ENCODE measurements at places on chromosomes 7 and 10.

DNA sequence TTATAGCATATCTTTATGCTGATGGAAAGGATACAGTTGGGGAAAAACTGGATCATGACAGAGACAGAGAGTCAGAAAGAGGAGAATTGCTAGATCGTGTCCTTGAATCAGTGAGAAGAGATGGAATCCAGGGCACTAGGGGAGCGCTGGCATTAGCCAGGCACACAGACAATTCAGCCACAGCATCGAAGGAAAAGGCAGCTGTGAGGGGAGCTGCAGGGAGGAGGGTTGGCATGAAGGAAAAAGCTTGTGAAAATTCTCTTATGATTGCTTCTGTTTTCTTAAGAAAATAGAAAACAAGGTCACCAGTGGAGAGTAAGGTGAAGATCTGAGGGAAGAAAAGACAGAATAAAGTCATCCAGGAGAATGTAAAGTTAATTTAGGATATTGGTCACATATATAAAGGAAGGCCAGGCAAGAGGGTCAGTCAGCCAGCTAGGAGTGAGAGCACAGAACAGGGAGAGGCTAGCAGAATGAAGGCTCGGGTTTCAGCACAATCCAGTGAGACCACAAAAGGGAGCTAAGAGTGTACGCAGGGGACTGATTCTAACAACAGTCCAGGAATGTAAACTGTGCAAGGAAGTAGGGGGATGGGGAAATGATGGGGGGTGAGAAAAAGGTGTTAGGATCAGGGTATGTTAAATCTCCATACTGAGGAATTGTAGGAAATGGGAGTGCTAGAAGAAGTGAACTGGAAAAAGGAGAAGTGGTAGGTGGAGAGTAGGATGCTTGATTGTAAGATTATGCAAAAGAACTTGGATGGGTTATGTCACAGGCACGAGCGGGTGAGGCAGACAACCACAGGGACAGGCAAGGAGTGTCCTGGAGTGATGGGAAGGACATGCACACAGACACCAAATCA is 112.0 kb downstream of the RNF32 start:
- DNase-seq, result no peak

GRCh38 chr7:155843426-155844018 is 31.3 kb upstream of the SHH start:
- DNase-seq, result no peak

DNA sequence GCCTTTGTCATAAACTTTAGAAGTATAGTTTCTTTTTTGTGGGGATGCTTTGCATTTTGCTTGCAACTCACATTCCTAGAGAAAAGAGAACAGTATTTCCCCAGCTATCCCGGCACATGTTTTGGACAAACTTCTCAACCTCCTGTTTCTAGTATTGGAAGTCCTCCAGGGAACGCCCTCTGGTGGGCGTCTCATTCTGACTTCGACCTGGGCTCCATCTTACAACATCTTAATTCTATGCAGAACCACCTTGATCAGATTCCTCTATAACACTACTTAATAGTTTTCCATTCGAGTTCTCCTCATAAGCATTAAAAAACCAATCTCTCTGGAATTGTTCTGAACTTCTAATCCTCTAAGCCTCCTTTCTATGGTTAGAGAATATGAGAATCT is 139.5 kb upstream of the FZD8 start:
- no peak for DNase-seq

- no peak for DNase-seq
Measured at GRCh38 chr7:27420702-27421101, 178.1 kb downstream of the EVX1 start.

DNA sequence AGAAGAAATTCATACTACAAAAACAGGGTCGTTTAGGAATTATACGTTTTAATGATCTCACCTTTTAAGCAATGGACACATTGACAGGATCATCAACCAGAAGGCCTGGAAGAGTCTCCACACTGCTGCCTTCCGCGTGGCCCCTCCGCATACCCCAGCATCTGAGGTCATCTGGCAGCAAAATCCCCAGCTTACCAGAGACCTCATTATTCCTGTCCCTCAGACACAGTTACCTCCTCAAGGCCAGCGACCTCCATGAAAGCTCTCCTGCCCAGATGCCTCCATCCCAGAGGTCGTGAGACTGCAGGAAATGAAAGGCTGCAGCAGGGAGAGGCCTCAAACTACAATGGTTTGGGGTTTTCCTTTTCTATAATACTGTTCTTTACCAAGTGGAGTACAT is 14.8 kb upstream of the GSAP start:
- DNase-seq, result no peak

DNA sequence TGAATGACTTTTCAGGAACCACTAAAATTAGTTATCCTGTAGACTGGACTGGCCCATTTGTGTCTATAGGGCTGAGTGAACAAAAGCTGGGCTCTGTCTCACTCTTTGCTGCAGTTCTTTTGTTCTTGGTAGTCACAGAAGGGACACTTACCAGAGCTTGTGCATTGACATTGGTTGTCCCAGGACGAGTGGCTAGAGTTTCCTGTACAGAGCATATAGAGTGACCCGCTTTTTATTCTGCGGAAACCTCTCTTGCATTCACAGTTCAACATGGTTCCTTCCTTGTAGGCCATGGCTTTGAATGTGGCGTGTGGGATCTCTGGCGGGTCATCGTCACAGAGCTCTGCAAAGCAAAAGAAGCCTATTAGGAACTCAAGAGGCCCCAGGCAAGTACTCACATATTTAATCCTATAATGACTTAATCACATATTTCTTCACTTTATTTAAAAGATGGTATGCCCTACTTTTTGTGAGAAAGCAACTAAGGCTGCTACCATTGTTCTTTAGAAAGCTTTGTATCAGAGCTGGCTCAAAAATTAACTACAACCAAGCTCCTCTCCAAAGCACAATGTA is 36.4 kb downstream of the IL2RA start:
- DNase-seq, result no peak

- DNase-seq, result no peak
Measured at GRCh38 chr7:93176992-93177580, 28.9 kb upstream of the SAMD9L start.

DNA sequence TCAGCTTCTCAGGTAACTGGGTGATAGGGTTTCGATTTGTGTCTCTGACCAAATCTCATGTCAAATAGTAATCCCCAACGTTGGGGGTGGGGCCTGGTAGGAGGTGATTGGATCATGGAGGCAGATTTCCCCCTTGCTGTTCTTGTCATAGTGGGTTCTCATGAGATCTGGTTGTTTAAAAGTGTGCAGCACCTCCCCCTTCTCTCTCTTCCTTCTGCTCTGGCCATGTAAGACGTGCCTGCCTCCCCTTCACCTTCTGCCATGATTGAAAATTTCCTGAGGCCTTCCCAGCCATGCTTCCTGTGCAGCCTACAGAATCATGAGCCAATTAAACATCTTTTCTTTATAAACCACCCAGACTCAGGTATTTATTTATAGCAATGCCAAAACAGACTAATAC is 21.9 kb upstream of the SMURF1 start:
- DNase-seq, result no peak

DNA sequence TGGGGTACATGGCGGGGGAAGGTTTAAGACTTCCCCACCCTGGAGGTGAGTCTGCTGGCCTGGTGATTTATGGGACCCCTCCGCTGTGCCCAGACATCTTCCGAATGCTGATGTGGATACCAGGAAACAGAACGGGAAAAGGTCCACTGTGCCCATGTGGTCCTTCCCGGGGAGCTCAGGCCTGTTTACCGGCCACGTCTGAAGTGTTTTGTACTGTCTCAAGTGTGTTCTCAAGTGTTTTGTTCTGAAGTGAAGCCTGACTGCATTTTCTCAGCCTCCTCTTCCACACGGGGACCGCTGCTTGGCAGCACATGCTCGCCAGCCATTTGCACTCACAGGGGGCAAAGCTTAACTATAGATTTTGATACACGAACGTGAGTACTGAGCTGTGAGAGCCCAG is 127.2 kb downstream of the TEX36 start:
- no peak for DNase-seq

- no peak for DNase-seq
Measured at GRCh38 chr7:123746931-123747488, 1.8 kb downstream of the WASL start.

DNA sequence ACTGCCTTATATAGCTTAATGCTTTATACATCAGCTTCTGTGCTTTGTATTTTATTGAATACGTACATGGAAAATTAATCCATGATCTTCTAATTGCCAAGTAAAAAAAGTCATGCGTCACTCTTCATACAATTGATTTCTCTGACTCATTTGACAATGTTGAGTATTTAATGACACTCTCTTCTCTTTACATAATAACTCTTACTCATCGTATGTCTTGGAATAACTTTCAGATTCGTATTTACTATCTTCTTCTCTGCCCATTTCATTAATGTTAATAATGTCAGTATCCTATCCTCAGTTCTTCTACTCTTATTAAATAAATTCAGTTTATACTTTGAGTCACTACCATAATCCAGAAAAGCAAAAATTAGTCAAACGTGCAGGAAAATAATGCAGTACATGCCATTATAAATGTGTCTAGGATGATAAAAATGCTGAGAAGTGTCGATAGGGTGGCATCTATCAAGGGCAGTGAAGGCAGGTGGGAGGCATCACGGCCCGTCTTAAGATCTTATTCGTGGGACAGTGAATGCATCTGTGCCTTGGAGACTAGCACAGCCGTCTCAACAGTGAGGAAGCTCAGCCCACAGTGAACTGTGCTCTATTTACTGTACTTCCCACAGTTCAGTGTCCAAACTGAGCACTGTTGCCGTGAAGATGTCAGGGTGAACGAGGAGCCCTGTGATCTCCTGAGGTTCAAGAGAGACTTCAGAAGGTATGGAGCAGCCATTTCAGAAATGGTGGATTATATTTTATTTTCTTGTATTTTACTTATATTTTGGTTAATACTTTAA is 39.8 kb upstream of the AKR1E2 start:
- no peak for DNase-seq

GRCh38 chr10:80697926-80698325 is 160.2 kb downstream of the SH2D4B start:
- no peak for DNase-seq

GRCh38 chr10:101839416-101840063 is 4.1 kb downstream of the KCNIP2 start:
- peak; percentile 77 for DNase-seq

DNA sequence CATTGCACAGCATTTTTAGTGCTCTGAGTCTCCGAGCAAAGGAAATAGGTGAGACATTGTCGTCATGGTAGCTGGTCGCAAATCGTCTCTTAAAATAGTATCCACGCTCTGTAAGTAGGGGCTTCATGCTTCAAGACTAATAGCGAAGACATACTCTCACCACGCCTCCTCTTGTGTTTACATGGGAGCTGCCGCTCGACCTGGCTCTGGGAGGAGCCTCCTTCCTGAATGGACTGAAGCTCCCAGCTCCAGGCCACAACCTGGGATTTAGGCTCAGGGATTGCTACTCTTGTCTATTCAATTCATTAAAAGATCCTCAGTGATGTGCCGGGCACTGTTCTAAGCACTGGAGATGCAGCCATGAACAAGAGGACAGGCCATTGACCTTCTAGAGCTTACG is 196.1 kb upstream of the GALNT17 start:
- no peak for DNase-seq

DNA sequence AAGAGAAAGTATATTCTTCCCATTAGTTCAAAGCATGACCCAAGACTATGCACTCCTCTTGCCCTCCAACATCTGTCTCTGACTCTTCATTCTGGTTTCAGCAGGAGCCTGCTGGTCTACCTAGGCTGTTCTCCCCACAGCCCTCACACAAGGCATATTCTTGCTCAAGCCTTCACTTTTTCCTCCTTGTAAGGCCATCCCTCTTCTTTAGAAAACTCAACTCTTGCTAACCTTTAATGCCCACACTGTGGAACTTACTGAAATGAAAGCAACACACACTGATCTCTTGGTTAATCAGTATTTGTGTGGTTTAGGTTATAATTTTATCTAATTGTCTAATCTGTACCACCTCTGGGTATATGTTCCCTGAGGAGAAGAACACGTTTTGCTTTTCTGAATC is 75.8 kb downstream of the PRKCQ start:
- no peak for DNase-seq

DNA sequence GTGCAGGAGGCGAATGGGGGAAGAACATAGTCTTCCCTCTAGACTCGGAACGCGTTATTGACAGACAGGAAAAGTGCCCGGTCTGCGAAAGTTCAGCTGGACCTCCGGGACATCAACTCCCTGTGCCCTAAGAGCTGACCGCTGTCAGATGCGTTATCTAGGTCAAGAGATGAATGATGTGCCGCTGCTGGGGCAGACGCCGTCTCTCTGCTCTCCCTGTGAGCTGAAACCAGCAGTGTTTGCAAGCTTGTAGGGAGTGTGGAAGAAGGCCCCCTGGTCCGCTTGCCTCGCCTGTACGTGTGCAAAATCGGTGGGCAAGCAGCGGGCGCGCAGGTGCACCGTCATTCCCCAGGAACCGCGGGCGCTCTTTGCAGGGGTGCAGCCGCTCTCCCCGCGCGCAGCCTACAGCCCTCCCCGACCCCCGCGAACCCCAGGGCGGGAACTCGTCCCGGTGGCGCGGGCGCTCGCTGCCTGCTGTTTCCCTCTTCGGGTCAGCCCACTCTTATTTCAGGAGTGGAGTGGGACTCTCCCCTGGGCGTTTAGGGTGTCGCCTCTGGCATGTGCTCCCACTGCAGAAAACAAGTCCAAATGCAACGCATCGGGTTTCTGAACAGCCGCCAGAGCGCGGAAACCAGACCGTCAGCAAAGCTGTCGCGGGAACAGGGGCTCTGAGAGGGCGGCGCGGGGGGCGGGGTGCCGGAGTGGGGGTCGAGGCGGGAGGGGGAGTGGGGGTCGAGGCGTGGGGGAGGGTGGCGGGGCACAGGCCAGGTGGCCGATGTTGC is 1.8 kb upstream of the PFKFB3 start:
- DNase-seq, result no peak

- no peak for DNase-seq
Measured at GRCh38 chr10:131248376-131249165, 63.0 kb downstream of the TCERG1L start.

GRCh38 chr7:69428089-69428488 is 170.2 kb upstream of the AUTS2 start:
- no peak for DNase-seq

- DNase-seq, result no peak
Measured at GRCh38 chr10:97922022-97922758, 72.5 kb downstream of the GOLGA7B start.

DNA sequence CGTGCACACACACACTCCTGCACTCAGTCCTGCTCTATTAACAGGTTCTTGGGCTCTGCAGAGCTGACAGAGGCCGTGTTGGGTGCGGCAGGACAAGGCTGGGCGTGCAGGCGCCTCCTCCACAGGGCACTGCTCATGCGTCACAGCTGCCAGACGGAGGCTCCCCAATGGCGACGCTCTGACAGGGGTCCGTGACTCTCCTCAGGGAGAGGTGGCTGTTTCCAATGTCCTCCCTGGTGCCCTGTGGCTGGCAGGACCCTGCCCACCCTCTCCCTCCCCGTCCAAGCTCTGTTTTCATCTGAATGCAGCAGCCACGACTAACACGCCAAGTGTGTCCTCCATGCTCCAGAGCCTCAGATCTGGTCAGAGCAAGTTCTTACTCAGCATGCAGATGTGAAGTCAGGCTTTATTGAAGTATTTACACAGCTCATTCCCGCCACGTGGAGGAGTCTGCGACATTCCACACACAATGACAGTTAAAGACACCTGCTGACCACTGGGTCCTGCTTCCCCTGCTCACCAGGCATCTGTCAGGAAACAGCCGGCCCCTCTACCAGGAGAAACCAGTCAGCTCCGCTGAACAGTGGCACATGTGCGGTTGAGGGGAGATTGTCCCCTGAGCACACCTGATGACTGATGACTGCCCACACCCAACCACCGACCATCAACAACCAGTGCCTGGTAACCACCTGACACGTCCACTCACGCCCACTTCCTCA is 116.7 kb downstream of the VIPR2 start:
- DNase-seq, result no peak

- DNase-seq, result no peak
Measured at GRCh38 chr10:5730766-5731165, 46.1 kb downstream of the TASOR2 start.
